NCI-H1092 (cell line): ENCODE measurements at places on chromosomes 7 and 10.

- DNase-seq: no peak
Observed at GRCh38 chr10:103856797-103857170, 1.4 kb upstream of the SH3PXD2A start.

GRCh38 chr10:17239345-17240085 is 11.5 kb downstream of the VIM start:
- DNase-seq: no peak

GRCh38 chr10:129728905-129729795 is 234.9 kb downstream of the EBF3 start:
- no peak for DNase-seq

- DNase-seq: no peak
Observed at GRCh38 chr7:77409739-77410547, 6.2 kb downstream of the GSAP start.

GRCh38 chr10:5678397-5679036 is 6.1 kb upstream of the TASOR2 start:
- no peak for DNase-seq

DNA sequence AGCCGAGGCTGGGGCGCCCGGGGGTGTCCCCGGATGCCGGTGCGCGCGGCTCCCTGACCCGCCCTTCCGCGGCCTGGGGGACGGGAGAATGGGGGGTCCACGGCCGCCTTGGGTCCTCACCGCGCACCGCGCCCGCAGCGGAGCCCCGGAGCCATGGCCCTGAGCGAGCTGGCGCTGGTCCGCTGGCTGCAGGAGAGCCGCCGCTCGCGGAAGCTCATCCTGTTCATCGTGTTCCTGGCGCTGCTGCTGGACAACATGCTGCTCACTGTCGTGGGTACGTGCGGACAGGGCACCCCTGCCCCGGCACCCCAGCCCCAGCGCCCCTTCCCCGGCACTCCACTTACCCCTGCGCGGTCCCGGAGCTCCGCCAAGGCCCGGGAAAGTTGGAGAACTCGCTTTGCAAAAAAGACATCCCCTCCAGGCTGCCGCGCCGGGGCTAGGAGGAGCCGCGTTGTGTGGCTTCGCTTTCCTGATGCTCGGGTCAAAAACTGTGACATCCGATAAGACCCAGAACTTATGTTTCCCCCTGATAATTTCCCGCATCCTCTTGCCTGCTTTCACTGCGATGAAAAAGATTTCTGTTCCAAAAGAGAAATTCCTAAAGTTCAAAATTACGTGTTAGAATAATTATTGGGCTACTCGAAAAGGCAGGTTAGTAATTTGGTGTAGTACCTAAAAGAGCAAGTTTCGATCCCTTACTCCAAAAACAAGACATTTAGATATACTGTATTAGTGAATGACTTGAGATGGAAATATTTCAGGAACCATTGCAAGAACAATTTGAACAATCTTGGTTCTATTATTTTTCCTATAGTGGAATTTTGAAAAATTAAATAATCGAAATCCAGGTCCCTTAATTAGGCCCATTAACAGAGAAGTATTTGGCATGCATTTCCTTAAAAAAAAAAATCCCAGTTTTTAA is 888 bp downstream of the SLC18A2 start:
- DNase-seq: no peak

DNA sequence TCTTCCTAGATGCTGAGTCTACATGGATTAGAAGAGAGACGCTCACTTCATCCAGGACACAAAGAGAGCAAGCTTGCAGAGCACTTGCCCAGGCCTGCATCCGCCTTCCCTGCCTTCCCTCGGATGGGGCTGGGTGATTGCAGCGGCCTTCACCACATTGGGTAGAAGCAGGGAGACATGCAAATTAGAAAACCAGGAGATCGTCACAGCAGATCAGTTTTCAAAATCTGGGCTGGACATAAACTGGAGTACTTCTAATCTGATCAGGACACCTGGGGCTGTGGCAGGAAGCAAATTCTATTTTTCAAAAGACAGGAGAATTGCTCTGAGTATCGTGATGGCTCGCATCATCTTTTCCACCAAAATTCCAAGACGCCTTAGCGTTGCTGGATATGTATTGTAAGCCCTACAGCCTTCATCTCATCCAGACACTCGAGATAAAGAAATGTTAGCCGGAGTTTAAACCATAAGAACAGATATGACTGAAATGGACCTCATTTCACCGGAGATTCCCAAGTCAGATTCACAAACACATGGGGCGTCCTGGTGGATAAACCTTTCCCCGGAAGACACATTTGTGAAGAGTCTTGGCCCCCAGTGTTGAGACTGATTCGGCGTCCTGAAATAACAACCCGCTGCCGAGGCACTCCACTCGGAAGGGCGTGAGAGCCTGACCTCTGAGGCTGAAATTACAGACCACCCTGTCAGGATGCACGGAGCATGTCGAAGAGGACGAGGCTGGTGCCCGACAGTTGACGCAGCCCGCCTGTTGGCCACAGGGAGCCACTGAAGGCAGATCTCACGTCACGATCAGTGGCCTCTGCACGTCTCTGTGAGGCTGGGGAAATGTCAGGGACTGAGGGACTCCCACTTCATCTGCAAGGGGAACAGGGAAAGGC is 91.2 kb upstream of the PARD3 start:
- no peak for DNase-seq

DNA sequence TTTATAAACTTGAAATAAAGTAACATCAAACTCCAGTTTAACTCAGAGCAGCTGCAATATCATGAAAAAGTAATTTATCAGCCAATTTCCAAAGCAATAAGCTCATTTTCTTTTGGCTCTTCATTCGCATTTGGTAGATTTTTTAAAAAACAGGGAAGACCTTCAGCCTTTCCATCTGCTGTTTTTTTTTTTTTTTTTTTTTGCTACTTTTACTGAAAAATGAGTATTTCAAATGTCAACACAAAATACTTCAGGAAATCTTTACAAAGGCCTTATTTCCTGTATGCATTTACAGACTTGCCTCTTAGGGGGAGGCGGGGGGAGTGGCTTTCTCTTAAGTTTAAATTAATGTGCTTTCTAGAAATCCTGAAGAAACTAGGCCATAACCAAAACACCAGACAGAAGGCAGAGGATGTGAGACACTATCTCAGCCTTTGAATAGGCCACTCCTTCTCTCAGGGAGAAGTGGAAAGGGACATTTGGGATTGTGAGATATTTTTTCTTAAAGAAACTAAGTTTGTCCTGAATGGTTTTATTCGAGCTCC is 91.8 kb downstream of the COL28A1 start:
- DNase-seq: no peak

- DNase-seq: no peak
Observed at GRCh38 chr10:88129013-88129412, 265.6 kb downstream of the PTEN start.

- no peak for DNase-seq
Observed at GRCh38 chr10:101071885-101072433, 10.2 kb downstream of the KAZALD1 start.

DNA sequence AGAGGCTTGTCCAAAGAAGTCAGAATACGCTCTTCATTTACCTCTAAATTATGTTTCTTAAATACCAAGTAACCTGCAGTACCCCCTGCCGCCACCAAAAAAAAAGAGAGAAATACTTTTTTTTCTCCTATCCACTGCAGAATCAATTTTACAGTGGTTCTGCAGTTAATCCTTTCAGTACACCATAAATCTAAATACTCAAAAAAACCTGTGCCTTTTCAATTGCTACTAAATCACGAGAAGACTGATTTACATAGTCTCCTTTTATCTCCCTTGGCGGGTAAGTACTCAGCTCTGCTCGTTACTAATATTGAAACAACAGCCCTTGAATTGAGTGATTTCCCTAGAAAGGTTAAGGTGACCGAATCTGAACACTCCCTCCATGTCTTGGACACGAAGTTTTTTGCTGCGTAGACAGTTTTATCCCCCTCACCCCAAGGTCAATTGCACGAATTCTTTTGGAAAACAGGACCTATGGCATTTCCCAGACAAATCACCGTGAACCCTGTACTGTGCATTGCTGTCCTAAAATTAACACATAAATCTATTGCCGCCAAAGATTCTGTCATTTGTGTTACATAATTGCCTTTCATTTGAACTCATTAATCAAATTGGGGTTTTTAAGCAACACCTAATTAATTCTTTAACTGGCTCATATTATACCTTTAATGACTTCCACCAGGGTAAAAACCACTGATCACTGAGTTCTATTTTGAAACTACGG is 512 bp upstream of the VIM start:
- no peak for DNase-seq

- DNase-seq: no peak
Observed at GRCh38 chr7:154183946-154184345, 131.7 kb downstream of the DPP6 start.

DNA sequence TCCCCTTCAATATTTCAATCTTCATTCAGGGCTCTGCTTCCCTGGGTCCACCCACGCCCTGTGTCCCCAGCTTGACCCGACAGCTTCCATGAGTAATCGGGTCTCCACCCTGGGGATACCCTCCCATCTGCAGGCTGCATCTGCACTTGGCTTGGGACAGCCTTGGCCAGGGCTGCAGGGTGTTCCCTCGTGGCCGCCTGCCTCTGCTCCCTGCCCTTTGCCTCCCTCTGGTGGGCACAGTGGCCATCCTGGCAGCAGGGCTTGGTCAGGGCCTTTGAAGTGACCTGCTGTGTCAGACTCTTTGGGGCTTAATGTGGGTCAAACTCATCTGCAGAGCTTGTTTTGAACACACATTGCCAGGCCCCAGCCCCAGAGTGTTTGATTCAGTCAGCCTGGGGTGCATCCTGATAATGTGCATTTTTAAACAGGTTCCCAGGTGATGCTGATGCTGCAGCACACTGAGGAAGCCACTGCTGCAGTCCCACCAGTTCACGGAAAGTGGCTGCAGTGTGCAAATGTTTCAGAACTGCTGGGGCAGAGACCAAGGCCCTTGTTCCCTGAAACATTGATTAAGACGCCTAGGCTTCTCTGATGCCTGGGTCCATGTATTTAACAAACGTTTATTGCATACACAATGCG is 80.7 kb upstream of the SEC61G start:
- DNase-seq: peak; percentile 60

- DNase-seq: peak; percentile 43
Observed at GRCh38 chr7:152313831-152314604, 121.8 kb downstream of the KMT2C start.

GRCh38 chr10:130392031-130392430 is 255.8 kb downstream of the GLRX3 start:
- no peak for DNase-seq

GRCh38 chr10:104139221-104139620 is 17.2 kb downstream of the SFR1 start:
- no peak for DNase-seq

DNA sequence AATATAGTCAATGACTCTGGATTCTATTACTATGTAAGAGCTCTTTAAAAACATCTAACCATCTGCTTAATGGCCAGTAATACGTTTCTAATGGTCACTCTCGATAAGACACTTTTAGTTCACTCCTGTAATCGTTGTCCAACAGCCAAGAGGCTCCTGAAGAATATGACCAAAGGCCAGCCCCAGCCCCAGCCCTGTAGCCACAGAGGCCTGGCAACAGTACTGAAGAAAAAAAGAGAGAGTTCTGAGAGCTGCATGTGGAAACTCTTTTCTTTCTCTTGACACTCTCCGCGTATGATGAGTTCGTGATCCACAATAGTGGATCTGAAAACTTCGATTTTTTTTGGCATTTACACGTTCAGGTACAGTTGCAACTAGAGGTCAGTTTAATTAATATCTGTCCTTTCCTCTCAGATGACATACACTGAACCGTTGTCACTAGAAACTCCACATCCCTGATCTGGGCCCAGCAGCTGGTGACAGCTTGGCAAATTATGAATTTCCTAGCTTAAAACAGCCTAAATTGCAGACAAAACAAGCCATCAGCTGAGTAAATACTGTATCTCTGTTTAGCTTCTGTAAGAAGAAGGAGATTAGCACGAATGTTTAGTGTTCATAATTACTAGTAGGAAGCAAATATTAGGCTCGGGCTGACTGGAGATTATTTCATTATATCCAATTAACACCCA is 456.7 kb downstream of the LRMDA start:
- DNase-seq: no peak

DNA sequence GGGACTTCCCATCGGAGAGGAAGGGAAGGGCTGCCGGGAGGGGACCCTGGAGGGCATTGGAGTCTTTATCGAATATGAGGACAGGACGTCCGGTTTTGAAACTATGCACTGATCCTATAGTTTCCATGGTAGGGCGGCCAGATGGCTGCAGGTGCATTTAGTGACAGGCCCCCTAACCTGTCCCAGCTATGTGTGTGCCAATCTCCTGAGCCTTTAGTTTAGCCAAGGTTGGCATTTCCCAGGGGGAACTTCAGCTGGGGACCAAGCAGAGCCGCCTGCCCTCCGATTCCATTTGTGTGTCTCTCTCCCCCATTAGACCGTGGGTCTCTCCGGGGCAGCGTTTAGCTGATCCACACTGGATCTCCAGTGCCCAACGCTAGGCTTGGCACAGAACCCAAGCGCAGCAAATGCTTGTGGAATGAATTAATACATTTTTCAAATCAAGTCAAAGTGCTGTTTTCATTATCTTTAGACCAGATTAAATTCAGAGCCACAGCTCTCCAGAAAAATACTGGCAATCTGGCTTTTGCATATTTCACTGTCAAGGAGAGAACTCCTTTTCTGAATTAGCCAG is 19.9 kb downstream of the TMEM270 start:
- no peak for DNase-seq

DNA sequence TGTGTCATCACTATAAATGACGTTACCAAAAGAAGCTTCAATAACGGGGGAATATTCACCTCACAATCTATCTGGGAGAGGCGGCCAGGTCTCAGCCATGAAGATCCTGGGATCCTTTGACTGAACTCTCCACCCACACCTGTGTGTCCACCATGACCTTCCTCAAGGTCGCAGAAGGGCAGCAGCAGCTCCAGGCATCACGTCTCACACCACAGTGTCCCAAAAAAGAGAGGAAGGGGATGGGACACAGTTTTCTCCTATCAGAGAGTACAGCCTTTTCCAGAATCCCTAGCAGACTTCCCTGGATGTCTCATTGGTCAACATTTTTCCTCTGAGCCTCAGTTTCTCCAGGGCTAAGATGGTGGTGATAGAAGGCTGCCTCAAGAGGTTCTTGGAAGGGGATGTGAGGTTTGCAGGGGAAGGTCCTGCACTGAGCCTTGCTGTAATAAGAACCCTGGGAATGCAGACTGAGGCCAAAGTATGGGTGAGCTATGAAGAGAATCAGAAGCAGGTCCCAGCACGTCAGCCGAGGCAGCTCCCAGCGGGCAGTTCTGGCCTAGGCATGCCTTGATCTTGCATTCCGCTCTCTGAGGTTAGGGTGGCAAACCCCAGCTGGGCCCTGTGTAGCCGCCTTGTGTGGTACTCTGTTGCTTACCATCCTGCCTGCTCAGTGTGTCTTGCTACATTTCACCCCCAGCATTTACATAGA is 63.8 kb downstream of the COL26A1 start:
- DNase-seq: no peak

DNA sequence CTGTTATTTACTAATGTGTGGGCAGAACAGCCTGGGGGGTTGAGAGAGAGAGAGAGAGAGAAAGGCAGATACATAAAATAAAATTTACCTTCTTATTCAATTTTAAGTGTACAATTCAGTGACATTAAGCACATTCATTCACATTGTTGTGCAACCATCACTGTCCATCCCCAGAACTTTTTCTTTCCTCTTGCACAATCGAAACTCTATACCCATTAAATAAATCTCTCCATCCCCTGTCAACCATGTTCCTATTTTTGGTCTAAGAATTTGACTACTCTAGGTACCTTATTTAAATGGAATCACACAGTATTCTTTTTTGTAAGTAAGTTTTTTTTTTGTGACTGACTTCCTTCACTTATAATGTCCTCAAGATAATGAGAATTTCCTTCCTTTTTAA is 181.6 kb downstream of the SND1 start:
- no peak for DNase-seq

- no peak for DNase-seq
Observed at GRCh38 chr10:98377001-98377400, 38.0 kb downstream of the PYROXD2 start.

- no peak for DNase-seq
Observed at GRCh38 chr10:1977461-1977860, 240.1 kb upstream of the ADARB2 start.
